Suprapubic skin (tissue), 4 donors: ENCODE measurements at places on chromosomes 13 and 19. TPM values are rescaled to one million over a fixed set of nuclear protein-coding genes. Genes with fewer than 3 reads are reported as not detected.

PSG7 gene
- not detected for total RNA-seq

CFAP97D2 gene
- total RNA-seq = not detected

NCR1 gene
- not detected for total RNA-seq

CYP2A6 gene
- total RNA-seq = not detected
